ENCODE measurements at places on chromosomes 1 and 21.

DNA sequence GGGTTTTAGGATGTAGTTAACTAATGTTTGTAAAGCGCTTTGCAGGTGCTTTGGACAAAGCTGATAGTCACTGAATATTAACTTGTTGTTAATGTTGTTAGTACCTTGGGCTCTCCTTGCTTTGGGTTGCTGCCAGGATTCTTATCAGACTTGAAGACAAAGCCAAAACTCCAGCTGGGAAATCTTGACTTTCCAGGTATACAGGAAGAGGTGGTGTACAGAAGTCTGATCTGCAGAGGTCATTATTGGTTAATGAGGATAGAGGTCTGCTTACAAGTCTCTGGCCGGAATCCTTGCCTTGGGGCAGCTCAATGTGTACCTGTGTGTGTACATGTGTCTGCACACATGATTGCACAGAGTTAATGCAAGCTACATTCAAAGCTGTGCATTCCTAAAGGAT lies 96.0 kb upstream of the POU3F1 start:
- DNase-seq: no peak

DNA sequence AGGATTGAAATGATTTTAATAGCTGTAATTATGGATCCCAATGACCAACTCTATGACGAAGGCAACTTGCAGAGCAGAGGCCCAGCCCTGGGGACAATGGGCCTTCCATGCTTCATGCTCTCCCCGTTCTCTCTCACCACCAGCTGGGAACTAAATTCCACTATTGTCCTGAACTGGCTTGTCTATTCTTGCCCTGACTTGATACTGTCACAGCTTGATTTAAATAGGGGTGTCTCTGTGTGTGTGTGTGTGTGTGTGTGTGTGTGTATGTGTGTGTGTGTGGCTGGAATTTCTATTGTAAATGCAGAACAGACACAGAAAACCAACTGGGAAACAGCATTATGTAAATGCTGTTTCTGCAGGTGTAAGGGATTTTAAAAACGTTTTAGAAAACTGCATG lies 57.0 kb downstream of the SLC22A15 start:
- no peak for DNase-seq

DNA sequence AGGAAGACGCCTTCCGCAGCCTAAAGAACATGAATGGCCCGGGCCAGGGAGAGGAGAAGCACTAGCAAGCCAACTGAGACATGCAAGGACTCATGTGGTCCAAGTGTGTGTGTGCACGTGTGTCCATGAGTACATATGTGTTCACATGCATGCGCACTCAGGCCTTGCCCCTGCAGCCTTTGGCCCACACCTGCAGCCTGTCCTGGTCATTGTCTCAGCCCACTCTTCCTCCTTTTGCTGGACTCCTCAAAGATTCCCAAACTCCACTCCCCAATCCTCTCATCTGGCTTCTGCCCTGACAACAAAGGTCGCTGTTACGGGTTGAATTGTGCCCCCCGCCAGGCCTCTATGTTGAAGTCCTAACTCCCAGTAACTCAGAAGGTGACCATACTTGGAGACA lies 21.9 kb downstream of the CDCA8 start:
- DNase-seq: no peak

- DNase-seq: no peak
Observed at GRCh38 chr21:22703521-22703920, 1705.3 kb downstream of the NCAM2 start.

DNA sequence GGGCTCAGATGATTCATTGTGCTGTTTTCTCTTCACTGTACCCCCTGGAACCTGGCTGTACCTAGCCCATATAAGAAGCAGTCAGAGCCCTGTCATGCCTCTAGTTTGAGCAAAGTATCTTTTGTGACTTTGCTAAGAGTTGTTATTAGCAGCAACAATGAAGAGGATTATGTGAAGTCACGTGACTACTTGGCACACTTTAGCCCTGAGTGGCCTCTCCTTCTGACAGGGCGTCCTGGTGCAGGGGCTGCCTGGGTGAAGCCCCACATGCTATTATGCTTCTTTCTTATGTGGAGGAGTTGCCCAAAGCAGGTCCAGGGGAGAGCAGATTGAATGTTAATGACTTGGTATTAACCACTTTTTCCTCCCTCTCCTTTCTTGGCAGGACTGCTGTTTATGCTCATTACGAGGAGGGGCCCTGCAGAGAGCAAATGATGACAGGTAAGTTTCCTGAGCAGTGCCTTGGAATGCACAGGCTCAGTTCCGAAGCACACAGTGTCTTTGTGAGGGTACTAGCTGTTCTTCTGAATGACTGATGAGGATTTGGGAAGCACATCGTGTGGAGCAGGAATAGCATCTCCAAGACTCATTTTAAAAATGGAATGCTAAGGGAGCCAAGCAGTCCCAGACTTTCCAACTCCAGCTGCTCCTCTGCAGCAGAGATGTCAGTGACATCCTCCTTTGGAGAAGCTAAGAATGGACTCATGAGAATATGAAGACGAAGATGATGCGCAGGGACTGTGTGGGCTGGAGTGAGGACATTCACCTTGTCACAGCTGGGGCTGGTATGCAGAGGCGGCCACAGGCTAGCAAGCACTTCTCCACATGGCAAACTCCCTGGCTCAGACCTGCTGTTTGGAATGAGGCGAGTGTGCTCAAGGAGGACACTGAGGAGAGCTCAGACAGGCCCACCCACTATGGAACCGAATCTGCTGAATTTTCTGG lies 15.2 kb upstream of the ST3GAL3 start:
- DNase-seq: no peak

GRCh38 chr1:184576822-184577221 lies 177.8 kb downstream of the EDEM3 start:
- DNase-seq: no peak

GRCh38 chr1:12629985-12630760 lies 12.2 kb upstream of the DHRS3 start:
- DNase-seq: no peak

DNA sequence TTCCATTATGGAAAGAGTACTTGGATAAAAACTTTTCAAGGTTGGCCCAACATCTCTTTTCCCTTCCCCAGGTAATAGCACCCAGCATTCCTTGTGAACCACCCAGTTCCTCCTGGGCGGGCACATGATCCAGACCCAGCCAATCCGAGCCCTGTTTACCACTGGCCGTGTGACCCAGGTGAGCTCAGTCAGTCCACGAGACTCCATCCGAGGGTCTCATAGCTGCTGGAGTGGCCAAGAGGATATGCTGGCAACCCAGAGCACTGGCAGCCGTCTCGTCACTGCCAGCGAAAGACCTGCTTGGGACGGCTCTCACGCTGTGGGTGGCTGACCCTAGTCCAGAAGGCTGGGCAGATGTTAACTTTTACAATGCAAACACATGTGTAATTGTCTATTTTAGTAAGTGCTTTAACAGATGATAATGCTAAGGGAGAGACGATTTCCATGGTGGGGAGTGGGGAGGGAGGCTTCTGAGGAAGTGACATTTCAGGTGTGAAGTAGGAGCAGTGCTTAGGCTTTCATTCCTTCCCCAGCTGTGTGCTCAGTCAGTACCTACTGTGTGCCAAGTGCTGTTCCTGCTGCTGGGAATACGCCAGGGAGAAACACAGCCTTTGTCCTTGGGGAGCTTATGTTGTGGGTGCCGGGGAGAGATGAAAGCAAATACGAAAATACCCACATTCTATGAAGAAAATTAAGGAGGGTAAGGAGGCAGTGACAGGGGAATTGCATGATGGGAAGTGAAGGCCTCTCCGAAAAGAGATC lies 24.5 kb downstream of the PARK7 start:
- DNase-seq: no peak

DNA sequence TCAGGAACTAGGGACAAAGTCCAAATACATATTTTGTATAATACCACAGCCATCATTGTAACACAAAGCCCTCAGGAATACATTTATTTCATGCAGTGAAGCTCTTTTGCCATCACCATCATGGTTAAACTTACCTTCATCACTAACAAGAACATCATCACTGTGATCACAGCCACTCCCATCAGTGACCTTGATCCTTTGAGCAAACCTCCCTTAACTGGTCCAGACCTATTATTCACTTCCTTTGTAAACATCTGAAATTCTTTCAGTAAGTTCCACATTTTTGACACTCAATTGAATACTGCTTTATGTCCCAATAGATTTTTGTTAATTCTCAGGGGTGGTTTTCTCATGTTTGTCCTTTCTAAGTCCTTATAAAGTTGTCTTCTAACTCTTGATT lies 16.2 kb upstream of the KPRP start:
- no peak for DNase-seq

DNA sequence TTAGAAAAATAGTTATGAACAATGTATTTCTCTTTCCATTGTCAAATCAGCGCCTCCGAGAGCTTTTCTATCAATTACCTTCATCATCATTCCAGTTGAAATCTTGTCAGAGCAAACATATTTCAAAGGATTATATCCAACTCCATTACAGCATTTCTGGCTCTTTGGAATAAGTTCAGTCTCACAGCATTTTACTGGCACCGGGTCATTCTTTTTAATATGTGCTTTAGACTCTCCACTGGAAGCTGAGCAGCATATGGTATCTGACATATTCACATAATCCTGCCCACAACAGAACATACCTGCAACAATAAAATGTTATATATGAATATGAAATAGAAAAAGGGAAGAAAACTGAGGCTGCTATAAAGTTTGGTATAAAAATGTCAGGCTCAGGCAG lies 222.9 kb downstream of the KCTD3 start:
- no peak for DNase-seq

GRCh38 chr1:47688461-47689296 lies 250.8 kb downstream of the FOXD2 start:
- DNase-seq: no peak

GRCh38 chr1:245393694-245394093 lies 238.9 kb downstream of the KIF26B start:
- DNase-seq: no peak

DNA sequence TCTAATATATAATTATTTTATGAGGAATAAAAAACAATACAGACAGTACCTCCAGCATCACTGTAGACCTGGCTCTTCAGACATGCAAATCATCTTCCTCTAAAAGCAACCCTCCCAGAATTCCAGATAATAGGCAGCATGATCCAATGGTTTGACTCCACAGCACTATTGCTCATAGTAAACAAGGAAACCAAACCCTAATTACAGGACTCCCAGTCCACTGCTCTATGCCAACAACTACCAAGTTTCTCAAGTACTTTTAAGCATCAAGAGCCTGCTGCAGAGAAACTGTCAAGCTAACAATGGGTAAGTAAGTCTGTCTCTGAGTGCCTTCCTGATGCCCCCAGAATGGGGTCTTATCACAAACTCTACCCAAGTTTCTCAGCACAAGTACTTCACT lies 57.2 kb downstream of the EYA3 start:
- no peak for DNase-seq

- DNase-seq: no peak
Observed at GRCh38 chr1:65150583-65151263, 2.7 kb downstream of the AK4 start.

- no peak for DNase-seq
Observed at GRCh38 chr1:111704776-111705175, 34.4 kb downstream of the INKA2 start.

DNA sequence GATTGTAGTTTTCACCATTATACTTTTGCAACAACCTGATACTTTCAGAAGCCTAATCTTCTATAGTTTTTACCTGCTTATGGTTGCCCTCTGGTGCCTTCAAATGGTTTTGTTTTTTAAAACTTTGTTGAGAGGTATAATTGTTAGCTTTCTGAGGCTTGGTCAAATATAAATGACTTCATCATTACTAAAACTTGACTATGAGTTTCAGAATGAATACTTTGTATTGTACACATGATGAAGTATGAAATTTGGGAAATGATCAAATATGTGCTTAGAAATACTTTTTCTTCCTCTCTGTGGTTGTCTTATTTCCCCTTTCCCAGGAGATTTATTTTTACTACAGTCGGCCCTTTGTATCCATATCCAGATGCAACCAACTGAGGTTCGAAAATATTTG lies 151.8 kb upstream of the B3GALT2 start:
- peak; percentile 10 for DNase-seq

DNA sequence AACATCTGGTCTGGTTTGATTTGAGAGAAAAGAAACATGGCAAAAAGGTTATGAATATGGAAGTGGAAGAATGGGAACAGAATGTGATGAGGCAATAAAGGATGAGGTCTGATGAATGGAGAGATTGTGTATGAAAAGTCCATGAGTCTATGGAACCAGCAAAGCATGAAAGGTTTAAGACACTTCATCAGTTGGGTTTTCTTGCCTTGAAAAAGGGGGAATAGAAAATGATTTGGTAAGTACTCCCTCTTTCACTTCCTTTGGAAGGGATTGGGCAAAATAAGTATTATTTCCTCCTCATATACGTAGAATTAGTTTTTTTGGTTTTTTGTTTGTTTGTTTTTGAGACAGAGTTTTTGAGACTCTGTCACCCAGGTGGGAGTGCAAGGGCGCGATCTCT lies 155.8 kb downstream of the TRIM33 start:
- DNase-seq: no peak

GRCh38 chr1:173195596-173196088 lies 11.5 kb downstream of the TNFSF4 start:
- no peak for DNase-seq

DNA sequence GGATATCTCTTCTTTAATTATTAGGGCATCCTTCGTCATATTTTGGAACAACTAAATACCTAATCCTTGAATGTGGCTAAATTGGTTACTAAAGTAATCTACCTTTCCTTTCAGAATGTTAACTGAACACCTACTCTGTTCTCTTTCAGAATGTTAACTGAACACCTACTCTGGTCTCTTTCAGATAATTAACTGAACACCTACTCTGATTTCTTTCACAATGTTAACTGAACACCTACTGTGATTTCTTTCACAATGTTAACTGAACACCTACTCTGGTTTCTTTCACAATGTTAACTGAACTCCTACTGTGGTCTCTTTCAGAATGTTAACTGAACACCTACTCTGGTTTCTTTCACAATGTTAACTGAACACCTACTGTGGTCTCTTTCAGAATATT lies 21.9 kb downstream of the RAB7B start:
- no peak for DNase-seq

- no peak for DNase-seq
Observed at GRCh38 chr1:152673016-152673415, 2.1 kb upstream of the LCE2C start.

- DNase-seq: no peak
Observed at GRCh38 chr1:15425958-15426357, 12.3 kb upstream of the CTRC start.

DNA sequence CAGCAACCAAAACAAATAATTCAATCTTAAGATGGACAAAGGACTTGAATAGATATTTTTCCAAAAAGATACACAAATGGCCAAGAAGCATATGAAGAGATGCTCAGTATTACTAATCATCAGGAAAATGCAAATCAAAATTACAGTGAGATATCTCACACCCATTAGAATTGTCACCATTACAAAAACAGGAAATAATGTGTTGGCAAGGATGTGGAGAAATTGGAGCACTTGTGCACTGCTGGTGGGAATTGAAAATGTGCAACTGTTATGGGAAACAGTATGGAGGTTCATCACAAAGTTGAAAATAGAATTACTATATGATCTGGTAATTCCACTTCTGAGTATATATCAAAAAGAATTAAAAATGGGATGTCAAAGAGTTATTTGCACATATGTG lies 83.2 kb downstream of the SH3GLB1 start:
- DNase-seq: no peak

- DNase-seq: no peak
Observed at GRCh38 chr1:61318319-61319125, 236.2 kb downstream of the NFIA start.

- DNase-seq: no peak
Observed at GRCh38 chr1:204326771-204327300, 32.9 kb downstream of the PLEKHA6 start.

- no peak for DNase-seq
Observed at GRCh38 chr21:33026443-33026858, 716 bp downstream of the OLIG2 start.

Data from SW 1271 (cell line).